ENCODE measurements at places on chromosomes 6 and 20.

- no peak for DNase-seq
Measured at GRCh38 chr6:30787954-30788353, 43.6 kb upstream of the IER3 start.

DNA sequence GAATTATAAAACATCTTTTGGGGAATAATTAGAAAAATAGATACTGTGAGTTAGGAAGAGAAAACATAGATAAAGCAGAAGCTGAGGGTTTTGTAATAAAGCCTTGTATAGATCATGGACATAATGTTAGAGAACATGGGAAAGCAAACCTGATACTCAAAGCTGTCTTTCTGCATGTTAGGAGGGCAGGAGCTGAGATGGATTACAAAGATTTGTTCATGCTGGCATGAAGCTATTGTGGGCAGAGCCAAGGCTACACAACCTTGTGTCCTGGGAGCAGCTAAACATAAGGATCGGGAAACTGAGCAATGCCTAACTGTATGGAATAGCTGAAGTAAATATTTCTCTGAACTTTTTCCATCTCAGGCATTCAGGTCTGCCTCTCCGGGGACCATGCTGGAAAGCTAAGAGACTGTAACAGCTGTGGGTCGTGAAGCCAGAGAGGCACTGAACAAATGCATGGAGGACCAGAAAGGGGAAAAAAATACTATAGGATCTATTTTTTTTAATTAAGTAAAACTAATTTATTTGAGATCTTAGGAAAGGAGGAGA lies 28.2 kb upstream of the CNKSR3 start:
- DNase-seq, result no peak

- no peak for DNase-seq
Measured at GRCh38 chr20:24477831-24478547, 8.6 kb downstream of the SYNDIG1 start.

DNA sequence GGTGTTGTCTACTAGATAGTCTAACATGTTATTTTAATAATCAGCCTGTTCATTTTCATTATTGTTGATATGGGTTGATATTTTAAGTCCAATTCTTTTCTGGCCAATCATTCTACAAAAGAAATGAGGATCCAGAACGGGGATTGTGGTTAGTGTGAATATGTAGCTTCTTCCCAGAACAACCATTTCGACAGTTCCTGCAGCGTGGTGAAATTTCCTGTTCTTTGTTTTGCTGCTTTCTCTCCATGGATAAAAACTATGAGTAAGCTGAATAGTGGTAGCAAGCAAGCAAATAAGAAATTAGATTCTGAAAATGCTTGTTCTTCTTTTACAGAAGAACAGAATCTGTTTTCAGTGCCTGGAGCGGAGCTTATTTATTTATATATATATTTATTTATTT lies 65.5 kb upstream of the F13A1 start:
- DNase-seq, result no peak

GRCh38 chr20:17845701-17846475 lies 122.7 kb downstream of the SNX5 start:
- no peak for DNase-seq

DNA sequence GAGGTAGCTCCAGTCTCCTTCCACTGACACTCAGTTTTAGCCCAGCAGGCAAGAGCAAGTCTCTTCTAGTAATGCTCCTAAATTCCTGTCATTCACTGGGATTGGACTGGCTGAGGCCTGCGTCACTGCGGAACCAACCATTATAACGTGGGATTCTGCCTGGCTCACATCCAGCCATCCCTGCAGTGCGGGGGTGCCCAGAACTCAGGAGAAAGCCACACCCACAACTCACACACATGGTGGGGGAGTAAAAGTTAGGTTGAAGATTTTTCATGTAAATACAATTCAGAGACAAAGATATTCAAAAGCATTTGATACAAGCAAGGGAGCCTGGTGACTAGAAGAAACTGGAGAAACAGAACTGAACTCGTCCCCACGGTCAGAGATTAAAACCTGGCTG lies 504.0 kb upstream of the CDH4 start:
- no peak for DNase-seq

DNA sequence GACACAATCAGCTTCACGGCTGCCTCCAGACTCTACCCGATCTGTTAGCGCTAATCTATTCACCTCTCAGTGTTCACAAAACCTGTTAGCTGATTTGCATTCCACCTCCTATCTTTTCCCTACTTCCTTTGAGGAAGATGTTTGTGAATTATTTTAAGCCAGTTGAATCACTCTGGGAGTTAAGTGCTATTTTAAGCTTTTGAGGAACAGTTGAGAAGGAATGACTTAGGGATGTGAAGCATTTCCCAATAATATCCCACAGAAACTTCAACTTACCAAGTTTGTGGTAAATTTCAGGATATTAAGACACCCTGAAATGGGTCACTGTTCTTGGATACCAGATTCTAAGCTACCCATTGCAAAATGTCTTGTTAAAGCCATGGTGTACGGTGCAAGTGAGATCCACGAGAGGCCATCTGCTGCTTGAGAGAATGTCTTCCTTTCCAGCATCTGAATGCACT lies 145.2 kb upstream of the CITED2 start:
- DNase-seq, result no peak

- no peak for DNase-seq
Measured at GRCh38 chr6:45633272-45633908, 255.7 kb upstream of the SUPT3H start.

- no peak for DNase-seq
Measured at GRCh38 chr20:11792568-11792953, 125.1 kb upstream of the BTBD3 start.

GRCh38 chr6:39173270-39173669 lies 56.0 kb downstream of the KCNK5 start:
- no peak for DNase-seq

- no peak for DNase-seq
Measured at GRCh38 chr20:53303413-53303760, 290.3 kb downstream of the ZNF217 start.

DNA sequence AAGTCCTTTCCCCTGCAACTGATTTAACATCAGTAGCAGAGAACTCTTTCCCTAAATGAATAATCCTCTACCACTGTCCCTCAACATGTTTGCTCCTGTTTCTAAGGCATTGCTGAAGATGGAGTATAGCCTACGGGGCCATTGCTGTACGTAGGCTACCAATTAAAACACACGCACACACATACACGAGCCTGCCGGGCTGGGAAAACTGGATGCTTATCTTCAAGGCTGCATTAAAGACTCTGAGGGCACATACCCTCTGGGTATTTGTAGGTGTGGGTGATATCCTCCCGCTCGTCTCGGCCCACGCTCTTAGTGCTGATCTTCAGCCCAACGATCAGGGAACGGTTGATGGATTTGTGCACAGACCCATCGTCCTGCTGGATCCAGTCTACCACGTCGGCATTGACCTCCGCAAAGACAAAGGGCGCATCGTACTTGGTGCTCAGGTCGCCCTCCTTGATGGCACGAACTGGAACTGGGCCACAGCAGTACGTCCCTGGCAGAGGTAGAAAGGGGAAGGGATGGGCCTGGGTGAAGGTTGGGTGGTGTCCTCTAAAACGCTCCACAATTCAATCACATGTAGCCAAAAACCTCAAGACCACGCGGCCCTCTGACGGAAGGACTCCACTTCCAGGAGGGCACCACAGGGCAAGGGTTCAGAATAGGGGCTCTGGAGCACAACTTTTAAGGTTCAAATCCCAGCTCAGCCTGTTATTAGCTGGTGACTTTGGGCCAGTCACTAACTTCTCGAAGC lies 25.7 kb downstream of the TGM2 start:
- DNase-seq, result no peak

DNA sequence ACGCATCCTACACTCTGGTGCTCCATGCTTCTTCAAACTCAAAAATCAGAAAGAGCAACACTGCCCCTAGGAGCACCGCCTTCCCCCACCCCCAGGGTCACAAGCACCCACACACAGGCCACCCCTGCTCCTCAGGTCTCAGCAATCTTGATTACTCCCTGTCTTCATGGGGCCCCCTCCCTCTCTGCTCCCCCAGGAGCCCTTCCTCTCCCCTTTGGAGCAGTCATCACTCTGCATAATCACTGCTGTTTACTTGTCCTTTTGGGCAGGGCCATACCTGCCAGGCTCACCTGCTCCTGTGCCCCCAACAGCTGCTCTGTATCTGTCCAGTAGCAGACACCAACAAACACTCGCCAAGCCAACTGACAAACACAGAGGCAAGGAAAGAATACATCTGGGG lies 7.6 kb upstream of the SYNDIG1 start:
- no peak for DNase-seq

DNA sequence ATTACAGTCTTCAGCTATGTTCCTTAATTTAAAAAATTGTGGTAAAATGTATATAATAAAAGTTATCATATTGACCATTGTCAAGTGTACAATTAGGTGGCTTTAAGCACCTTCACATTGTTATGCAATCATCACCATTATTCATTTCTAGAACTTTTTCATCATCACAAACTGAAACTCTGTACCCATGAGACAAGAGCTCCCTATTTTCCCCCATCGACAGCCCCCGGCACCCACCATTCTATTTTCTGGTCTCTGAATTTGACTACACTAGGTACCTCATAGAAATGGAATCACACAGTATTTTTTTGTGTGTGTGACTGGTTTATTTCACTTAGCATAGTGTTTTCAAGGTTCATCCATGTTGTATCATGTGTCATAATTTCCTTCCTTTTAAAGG lies 39.7 kb upstream of the FYN start:
- DNase-seq, result no peak

DNA sequence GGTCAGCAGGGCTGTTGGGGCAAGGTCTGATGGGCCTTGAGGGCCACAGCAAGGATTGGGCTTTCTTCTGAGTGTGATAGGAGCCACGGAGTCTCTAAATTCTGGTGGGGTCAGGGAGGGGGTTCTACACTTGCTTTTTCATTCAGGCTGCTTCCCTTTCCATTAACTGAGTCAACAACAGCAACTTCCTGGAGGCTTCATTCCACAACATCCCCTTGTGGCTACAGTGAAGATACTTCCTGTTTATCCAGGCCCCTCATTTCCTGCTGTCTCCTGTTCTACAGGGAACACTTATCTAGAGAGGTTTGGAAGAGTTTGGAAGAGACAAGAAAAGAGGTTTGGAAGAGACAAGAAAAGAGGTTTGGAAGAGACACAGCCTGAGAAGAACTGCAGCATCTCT lies 144.8 kb upstream of the ENPP5 start:
- DNase-seq, result no peak

- DNase-seq, result no peak
Measured at GRCh38 chr20:54320148-54320607, 112.3 kb downstream of the PFDN4 start.

DNA sequence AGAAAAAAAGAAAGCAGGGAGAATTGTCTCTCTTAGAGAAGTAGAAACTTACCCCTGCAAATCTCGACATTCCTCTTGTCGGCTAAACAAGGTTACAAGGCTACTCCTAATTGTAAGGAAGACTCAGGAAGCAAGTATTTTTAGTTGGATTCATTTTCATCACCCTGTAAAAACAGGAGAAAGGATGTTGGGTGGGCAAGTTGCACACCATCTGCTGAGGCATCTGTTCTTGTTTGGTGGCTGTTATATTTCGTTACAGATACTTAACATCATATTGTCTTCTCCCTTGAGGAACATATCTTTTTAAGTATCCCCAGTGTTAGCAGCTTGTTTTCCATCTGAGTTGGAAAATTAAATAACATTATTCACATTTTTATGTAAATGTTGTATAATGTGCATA lies 187.5 kb downstream of the PLCB4 start:
- no peak for DNase-seq

DNA sequence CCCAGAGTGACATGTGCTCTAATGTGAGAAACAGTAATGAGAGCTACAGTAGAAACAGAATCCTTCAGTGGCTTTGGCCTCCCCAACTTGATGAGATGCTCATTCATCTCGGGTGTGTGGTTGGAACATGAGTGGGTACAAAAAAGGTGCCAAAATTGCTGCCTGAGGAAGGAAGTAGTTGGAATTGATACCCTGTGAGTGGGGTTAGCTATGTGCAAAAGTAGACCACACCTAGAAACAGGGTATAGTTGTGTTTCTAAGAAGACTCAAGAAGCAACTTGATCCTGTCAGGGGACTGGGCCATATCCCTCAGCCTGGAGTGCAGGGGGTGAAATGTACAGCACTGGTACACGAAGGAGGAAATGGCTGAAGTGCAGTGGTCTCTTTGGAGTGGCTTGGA lies 206.4 kb upstream of the SUPT3H start:
- no peak for DNase-seq

GRCh38 chr6:113457198-113457597 lies 399.9 kb upstream of the MARCKS start:
- DNase-seq, result no peak

DNA sequence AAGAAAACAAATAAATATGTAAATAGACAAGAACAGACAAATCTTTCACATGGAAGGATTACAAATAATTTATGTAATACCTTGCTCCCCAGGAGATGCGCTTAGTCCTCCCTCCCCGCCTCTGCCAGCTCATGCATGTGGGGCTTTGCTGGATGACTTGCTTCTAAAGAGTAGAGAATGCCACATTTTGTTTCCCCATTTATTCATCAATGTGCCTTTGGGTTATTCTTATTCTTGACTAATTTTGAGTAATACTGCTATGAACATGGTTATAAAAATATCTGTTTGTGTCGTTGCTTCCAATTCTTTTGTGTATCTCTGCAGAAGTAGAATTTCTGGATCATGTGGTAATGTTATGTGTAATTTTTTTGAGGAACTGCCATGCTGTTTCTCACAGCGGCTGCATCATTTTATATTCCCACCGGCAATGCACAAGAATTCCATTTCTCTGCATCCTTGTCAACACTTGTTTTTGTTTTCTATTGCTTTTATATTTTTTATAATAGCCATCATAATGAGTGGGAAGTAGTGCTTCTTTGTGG lies 23.8 kb upstream of the DUSP22 start:
- no peak for DNase-seq

DNA sequence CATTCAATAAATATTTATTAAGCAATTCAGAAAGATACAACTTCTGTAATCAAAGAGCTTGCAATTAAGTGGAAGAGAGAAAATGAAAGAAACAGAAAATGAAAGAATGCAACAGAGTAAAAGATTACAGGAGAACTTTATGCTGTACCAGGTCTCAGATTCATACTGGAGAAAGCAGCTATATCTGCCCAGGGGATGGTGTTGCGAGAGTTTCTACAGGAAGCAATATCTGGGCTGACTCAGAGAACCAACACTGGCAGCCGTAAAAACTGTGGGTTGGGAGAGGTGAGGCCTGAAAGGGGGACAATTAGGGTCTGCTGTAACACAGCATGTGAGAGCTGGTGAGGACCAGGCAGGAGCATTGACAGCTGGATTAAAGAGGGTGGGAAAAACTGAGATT lies 256.7 kb upstream of the TCF21 start:
- DNase-seq, result no peak

GRCh38 chr6:129022011-129022553 lies 139.1 kb downstream of the LAMA2 start:
- no peak for DNase-seq
